Activated B cell treated with CpG ODN at 0.5 μM for 24 hours (primary cell): ENCODE measurements at places on chromosomes 6 and 20. TPM values are rescaled to one million over a fixed set of nuclear protein-coding genes. Genes with fewer than 3 reads are reported as not detected.

DNA sequence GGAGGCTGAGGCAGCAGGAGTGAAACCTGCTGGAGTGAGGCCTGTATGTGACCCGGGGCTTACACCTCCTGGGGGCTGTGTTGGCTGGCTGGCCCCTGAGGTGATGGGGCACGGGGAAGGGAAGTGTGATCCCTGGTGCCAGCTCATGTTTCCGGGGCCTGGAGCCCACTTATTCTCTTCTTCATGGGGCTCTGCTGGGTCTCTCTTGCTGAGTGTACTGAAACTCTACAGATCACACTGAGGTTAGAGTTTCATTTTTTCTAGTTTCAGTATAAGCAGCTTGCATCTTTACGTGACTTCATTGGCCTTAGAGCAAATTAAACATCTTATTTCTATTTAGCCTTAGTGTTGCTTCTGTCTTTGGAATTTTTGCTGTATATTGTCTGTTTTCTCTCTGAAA, 96.2 kb downstream of the ANKS1A start:
- H3K4me3 ChIP-seq, result no peak overlapping the region
- H3K4me1 ChIP-seq, result no peaks in the 10 kb centered on the region
- H3K27ac ChIP-seq, result no peak overlapping the region

- no peak overlapping the region for H3K4me3 ChIP-seq
- H3K27ac ChIP-seq, result no peak overlapping the region
- H3K36me3 ChIP-seq, result no peaks in the 10 kb centered on the region
- no peaks in the 10 kb centered on the region for H3K4me1 ChIP-seq
- no peaks in the 10 kb centered on the region for H3K27me3 ChIP-seq
These were observed 750.4 kb downstream of the TENT5A start for GRCh38 chr6:81002126-81002525.

- DNase-seq, result no peak
- H3K27me3 ChIP-seq, result peaks cover 2% of the 10 kb centered on the region
- no peak overlapping the region for H3K27ac ChIP-seq
- H3K4me3 ChIP-seq, result no peak overlapping the region
- peaks cover 7% of the 10 kb centered on the region for H3K4me1 ChIP-seq
These were observed 26.7 kb upstream of the YWHAB start for GRCh38 chr20:44858606-44859360.

- peak; percentile 33 for DNase-seq
- no peak overlapping the region for H3K27ac ChIP-seq
- H3K4me3 ChIP-seq, result peak overlapping the region; percentile 84
- no peaks in the 10 kb centered on the region for H3K36me3 ChIP-seq
- H3K4me1 ChIP-seq, result peaks cover 7% of the 10 kb centered on the region
- peaks cover 44% of the 10 kb centered on the region for H3K27me3 ChIP-seq
These were observed 13.0 kb downstream of the RPP21 start for GRCh38 chr6:30357678-30358540.

DNA sequence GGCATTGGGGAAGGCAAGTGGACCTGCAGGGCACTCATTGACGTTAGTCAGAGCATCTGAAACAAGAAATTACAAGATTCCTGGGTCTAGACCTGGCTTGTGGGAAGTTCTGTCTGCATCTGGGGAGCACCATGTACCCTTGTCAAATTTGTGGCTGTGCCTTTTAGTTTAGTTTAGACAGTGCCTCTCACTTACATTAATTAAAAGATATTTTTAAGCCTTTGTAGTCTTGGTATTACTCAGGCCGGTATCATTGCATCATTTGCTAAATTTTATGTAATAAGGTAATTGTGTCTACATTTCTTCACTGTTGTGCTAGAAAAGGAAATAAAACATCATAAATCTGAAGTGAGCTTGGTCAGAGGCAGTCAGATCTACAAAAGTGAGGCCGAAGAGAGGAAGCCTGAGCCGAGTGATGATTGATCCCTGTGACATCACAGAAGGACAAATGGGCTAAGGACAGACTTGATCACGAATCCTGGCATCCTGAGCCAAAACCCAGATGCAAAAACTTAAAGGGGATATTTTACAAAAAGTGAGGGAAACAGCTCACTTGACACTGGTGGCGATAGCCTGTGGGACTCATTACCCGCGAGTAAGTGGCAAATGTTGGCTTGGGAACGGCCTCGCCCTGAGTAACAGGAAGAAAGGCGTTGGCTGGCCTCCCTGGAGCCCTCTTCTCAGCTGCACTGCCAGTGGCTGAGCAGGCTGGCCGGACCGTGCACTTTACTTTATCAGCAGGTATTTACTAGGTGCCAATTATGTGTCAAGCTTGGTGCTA, 106.5 kb downstream of the TCP11 start:
- no peak for DNase-seq
- H3K4me3 ChIP-seq, result no peak overlapping the region
- H3K36me3 ChIP-seq, result peaks cover 11% of the 10 kb centered on the region

DNA sequence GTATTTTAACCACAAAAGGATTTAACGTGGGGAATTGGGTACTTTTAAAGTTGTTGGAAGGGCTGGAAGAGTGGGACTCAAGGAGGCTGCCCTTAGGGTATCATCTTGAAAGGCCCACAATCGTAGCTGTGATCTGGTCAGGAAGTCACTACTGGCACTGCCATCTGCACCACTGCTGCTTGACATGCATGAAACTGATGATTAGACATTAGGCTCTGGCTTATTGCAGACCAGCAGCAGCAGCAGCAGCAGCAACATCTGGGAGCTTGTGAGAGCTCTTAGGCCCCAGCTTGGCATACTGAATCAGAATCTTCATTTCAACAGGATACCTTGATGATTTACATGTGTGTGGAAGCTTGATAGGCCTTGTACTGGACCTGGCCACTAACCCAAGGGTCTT, 68.6 kb downstream of the PHF20 start:
- H3K27ac ChIP-seq, result no peak overlapping the region
- H3K4me3 ChIP-seq, result no peak overlapping the region
- peaks cover 67% of the 10 kb centered on the region for H3K36me3 ChIP-seq
- peaks cover 10% of the 10 kb centered on the region for H3K4me1 ChIP-seq
- no peaks in the 10 kb centered on the region for H3K27me3 ChIP-seq
- no peak for DNase-seq

DNA sequence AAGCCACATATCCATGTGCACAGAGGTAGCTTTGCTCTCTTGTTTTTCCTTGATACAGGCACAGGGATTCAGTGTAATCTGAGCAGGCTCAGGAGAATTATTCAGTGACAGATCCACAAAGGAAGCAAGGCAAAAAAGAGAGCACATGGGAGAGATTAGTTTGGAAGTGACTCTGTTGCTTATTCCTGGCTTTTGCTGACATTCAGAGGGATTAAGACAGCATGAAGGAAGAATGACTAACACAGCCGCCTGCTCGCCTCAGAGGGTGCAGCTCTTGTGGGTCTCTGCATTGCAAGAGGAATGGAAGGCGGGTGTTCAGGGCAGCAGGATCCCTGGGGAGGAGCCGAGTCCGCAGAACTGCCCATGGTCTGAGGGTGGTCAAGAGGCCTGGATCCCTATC, 203.4 kb upstream of the KCNQ5 start:
- no peak for DNase-seq
- no peaks in the 10 kb centered on the region for H3K4me1 ChIP-seq
- H3K27ac ChIP-seq, result no peak overlapping the region
- H3K36me3 ChIP-seq, result no peaks in the 10 kb centered on the region

Gene FAM83C
- not detected in 2 replicates for total RNA-seq

Gene BPIFA1
- not detected in 2 replicates for total RNA-seq

- H3K27me3 ChIP-seq, result no peaks in the 10 kb centered on the region
- H3K4me1 ChIP-seq, result no peaks in the 10 kb centered on the region
- no peak within 1 kb of the TSS for H3K4me3 ChIP-seq
These were observed at the start of gene SLC22A1 for GRCh38 chr6:160121558-160121957. Gene SLC22A1, plus strand, starts transcription at chr6:160121815. Its CDS starts 121 bp downstream, at chr6:160121936.

DNA sequence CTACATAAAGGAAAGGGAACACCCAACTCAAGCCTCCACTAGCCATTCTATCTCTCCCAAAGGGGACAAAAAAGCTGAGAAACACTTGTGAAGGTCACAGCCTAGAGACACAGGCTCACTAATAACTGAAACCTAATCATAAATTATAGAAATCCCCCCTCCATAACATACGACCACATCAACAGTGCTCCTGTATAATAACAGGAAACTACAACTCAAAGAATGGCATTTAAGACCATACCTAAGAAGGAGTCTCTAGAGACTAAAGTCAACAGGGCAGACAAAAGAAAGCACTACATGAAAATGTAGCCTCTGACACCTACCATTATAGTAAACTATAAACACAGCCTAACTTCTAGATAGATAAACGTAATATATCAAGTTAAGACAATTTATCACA, 82.7 kb downstream of the THEMIS start:
- H3K4me3 ChIP-seq, result no peak overlapping the region
- H3K27ac ChIP-seq, result no peak overlapping the region
- DNase-seq, result no peak
- no peaks in the 10 kb centered on the region for H3K27me3 ChIP-seq

DNA sequence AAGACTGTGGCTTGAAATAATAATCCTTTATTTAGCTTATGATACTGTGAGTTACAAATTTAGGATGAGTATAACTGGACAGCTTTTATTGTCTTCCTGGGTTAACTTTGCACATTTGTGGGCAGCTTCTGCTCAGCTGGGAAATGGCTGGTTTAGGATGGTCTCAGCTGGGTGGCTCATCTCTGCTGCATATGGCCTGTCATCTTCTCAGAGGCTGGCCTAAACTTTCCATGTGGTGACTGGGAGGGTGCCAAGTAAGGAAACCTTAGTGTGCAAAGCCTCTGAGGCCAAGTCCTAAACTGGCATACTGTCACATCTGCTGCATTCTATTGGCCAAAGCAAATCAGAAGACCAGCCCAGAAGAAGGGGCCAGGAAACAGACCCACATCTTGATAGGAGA, 40.2 kb downstream of the BTBD3 start:
- H3K36me3 ChIP-seq, result no peaks in the 10 kb centered on the region
- no peaks in the 10 kb centered on the region for H3K4me1 ChIP-seq
- no peak for DNase-seq
- no peak overlapping the region for H3K4me3 ChIP-seq

GRCh38 chr20:48789781-48790472, 37.9 kb downstream of the PREX1 start:
- peaks cover 12% of the 10 kb centered on the region for H3K4me1 ChIP-seq
- H3K36me3 ChIP-seq, result no peaks in the 10 kb centered on the region
- H3K27me3 ChIP-seq, result no peaks in the 10 kb centered on the region
- DNase-seq, result peak; percentile 12
- H3K4me3 ChIP-seq, result no peak overlapping the region

DNA sequence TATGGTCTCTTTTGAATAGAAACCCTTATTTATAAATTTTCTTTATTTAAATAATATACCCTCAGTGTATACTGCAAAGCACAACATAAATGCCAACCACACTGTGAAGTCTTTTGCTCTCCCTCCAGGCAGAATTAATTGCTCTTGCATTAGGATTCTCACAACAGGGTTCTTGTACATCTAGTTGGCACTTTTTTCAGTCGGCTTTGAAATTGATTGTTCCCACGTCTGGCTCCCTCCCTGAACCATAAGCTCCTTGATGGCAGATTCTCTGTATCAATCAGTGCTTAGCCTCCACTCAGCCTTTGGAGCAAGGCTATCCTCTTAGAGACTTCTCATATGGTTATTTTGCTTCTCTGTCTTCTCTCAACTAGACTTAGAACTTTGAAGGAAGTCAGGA, 288.0 kb upstream of the POU3F2 start:
- H3K27ac ChIP-seq, result no peak overlapping the region
- DNase-seq, result no peak
- H3K27me3 ChIP-seq, result peaks cover 2% of the 10 kb centered on the region

Gene RAMACL
- 1.8 and 2.3 TPM in 2 replicates for total RNA-seq

Gene KIF6
- total RNA-seq, result not detected in 2 replicates

DNA sequence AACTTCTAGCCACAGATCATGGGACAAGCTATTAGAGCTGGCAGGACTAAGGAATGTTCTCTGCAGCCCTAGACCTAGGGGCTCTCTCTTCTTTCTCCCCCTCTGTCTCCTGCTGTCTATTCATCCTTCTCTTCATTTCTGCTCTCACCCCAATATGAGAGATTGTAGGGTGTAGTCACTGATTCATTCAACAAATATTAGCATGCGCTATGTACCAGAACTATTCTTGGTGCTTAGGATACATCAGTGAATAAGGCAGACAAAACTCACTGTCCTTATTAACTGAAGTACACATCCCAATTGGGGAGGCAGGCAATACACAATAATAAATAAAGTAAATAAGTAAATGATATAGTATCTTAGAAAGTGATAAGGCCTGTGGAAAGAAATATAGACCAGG, 14.7 kb upstream of the SIRPB2 start:
- peaks cover 12% of the 10 kb centered on the region for H3K27me3 ChIP-seq
- H3K4me3 ChIP-seq, result no peak overlapping the region
- H3K27ac ChIP-seq, result no peak overlapping the region
- peaks cover 2% of the 10 kb centered on the region for H3K4me1 ChIP-seq
- no peaks in the 10 kb centered on the region for H3K36me3 ChIP-seq

Gene LY86
- total RNA-seq, result 57.6 and 58.1 TPM in 2 replicates

DNA sequence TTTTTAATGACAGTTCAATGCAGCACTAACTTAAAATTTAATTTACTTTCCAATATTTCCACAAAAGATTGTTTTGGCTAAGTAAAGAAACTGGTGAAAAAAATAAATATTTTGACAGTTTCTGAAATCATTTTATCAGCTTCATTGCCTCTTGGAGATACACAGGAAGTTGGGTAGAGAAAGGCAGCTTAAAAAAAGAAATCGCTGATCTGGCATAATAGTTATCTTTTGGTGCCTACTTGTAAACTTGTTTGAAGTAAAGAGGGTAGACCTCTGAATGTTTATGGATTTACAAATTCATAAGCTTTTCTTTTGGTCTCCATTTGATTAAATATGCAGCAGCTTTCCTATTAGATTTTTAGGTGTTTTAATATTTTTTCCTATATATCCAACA, 103.4 kb downstream of the RTN4IP1 start:
- peaks cover 46% of the 10 kb centered on the region for H3K36me3 ChIP-seq
- H3K27ac ChIP-seq, result peak overlapping the region; percentile 89
- no peaks in the 10 kb centered on the region for H3K27me3 ChIP-seq

GRCh38 chr20:56722042-56722441, 92.9 kb downstream of the TFAP2C start:
- peaks cover 1% of the 10 kb centered on the region for H3K27me3 ChIP-seq
- DNase-seq, result no peak
- H3K36me3 ChIP-seq, result no peaks in the 10 kb centered on the region
- H3K4me1 ChIP-seq, result peaks cover 9% of the 10 kb centered on the region
- H3K4me3 ChIP-seq, result no peak overlapping the region
- H3K27ac ChIP-seq, result no peak overlapping the region

DNA sequence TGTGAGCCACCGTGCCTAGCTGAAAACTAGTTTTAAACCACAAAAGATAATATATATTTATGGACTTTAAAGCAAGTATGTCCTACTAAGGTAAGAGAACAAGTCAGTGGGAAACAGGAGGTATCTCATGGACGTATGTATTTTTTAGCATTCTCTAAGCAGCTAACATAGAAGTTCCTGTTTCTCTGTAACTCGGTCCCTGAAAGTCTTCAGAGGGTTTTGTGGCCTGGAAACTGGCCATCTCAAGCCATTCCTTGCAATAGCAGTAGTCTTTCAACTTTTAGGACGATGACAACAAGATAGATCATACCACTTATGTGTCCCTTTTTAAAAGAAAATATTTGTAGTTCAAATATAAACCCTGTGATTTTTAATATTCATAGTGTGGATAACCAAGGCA, 95.6 kb upstream of the RALGAPA2 start:
- peaks cover 19% of the 10 kb centered on the region for H3K27me3 ChIP-seq
- H3K36me3 ChIP-seq, result no peaks in the 10 kb centered on the region
- no peaks in the 10 kb centered on the region for H3K4me1 ChIP-seq
- no peak overlapping the region for H3K4me3 ChIP-seq
- DNase-seq, result no peak
- no peak overlapping the region for H3K27ac ChIP-seq
